Activated CD4-positive, alpha-beta T cell treated with anti-CD3 and anti-CD28 coated beads, Interleukin-2, amount 10 ng/mL, durations not matched to agents 24 days and 14 days (primary cell): ENCODE measurements at places on chromosomes 16 and 17. TPM values are rescaled to one million over a fixed set of nuclear protein-coding genes. Genes with fewer than 3 reads are reported as not detected.

DNA sequence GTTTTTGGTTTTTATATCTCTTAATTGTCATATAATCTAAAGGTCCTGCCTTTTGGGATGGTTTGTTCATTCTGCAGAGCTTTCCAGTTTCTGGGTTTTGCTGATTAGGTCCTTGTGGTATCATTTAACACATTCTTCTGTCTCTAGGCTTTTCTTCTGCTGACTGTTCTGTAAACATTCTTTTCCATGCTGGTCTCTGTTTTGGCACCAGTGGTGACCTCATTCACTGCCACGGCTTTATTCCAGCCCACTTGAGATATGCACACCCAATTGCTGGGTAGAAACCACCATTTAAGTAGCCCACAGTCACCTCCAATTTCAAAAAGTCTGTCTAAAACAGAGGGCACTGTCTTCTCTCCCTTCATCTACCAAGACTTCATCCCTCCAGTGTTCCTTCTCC is 31.1 kb upstream of the COX10 start:
- H3K4me1 ChIP-seq = peaks cover 45% of the 10 kb centered on the region
- peak overlapping the region; percentile 12 for H3K27ac ChIP-seq
- no peak for DNase-seq
- H3K27me3 ChIP-seq = no peaks in the 10 kb centered on the region

- no peaks in the 10 kb centered on the region for H3K27me3 ChIP-seq
- no peak overlapping the region for H3K4me3 ChIP-seq
- peaks cover 46% of the 10 kb centered on the region for H3K4me1 ChIP-seq
Measured at GRCh38 chr16:57137566-57138273, 45.3 kb downstream of the CPNE2 start.

GRCh38 chr17:3964203-3965117 is at the start of gene ATP2A3:
ATP2A3 (minus strand) TSS chr17:3964437; CDS start chr17:3964291, 146 bp downstream.
- peak within 1 kb of the TSS; percentile 90 for H3K4me3 ChIP-seq
- H3K36me3 ChIP-seq = peaks cover 6% of the 10 kb centered on the region
- peak; percentile 91 for DNase-seq

DNA sequence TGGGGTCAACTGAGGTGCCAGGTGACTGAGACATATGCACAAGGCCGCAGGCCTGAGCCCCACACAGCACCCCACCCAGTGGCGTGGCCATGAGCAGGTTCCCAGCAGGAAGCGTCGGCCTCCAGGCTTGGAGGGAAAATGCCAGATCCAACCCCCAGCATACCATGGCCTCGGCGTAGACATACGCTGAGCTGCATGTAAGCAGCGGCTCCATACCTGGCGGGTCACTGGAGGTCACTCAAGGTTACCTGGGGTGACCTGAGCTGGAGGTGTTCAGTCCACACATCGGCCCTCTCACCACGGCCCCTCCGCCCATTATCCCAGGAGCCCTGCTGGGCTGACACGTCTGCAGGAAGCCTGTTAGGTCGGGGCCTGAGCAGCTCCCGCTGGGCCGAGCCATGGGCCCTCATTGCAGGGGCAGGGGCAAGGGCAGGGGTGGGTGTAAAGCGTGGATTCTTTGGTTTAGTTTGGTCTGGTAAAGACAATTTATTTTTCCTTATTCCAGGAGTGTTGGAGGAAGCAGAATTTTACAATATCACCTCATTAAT is 15.2 kb downstream of the KCTD5 start:
- H3K4me3 ChIP-seq = no peak overlapping the region
- peaks cover 22% of the 10 kb centered on the region for H3K36me3 ChIP-seq
- H3K4me1 ChIP-seq = no peaks in the 10 kb centered on the region
- DNase-seq = no peak
- H3K27ac ChIP-seq = no peak overlapping the region

The KCNG4 gene
- total RNA-seq = not detected in 2 replicates

DNA sequence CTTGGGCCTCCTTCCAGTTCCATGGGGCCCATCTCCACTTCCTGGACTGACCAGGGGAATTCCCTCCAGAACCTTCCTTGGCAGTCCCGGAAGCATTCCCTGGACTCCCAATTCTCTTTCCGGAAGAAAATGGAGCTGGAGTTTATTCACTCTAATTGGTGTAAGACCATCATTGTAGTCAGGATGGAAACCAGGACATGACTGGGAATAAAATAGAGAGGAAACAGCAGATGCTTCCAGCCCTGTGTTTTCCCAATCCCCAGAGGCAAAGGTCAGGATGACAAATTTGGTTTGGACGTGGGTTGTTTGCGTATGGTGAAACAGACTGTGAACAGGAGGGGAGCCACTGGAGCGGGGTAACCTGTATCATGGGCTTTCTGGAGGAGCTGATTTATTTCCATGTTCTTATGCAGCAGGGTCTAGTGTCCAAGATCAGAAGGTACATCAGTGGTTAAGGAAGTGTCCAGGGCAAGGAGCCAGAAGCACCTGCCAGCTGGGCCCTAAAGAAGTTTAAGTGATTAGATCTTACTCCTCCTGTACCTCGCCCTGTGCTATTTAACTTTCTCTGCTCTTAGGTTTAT is 8.5 kb upstream of the LONP2 start:
- peaks cover 2% of the 10 kb centered on the region for H3K27me3 ChIP-seq
- H3K4me1 ChIP-seq = peaks cover 21% of the 10 kb centered on the region
- no peak overlapping the region for H3K27ac ChIP-seq
- H3K4me3 ChIP-seq = no peak overlapping the region

The ICAM2 gene
- 62.2 TPM in 2 replicates for total RNA-seq
